ENCODE measurements at places on chromosomes 16 and 17.

DNA sequence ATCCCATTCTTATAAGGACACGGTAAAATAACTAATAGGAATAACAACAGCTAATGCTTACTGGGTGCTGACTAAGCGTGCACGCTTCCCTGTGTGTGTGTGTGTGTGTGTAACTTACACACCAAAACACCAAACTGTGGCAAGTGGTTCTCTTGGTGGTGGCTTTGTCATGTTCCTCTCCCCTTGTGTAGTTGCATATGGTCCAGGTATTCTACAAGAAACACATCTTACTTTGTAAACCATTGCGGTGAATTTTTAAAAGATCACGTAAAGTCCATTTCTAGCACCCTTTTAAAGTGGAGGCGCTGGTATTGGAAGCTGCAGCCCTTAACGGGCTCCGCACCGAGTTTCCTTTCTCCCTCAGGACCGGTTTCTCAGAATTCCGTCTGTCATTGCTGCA lies 221.0 kb upstream of the FOXF1 start:
- no peak for DNase-seq

DNA sequence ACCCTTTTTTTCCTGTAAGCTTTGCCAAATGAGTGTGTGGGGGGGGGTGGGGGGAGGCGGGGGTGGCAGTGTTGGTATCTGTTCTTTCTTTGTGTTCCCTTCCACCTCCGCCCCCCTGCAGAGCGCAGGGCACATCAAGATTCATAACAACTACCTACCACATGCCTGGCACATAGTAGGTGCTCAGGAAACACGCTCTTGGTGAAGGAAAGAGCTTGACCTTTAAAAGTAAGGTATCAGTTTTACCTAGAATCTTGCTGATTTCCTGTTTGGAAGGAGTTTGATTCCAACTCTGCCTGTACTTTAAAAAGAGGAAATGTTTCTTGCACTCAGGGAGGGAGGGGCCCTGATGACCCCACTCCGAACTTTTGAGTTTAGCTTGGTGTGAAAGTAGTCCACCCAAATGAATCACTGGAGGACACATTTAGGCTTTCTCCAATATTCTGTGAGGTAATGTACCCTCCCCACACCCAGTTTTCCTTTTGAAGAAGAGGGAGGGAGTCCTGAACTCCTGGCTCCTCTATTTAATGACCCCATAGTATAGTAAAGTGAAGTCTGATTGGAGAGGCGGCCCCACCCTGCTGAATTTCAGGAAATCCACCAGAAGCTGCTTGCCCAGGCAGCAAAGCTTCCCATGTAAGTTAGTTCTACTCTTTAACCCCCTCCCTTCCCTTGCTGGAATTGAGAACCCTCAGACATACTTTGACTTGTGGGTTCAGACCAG lies 560 bp upstream of the FAM20A start:
- no peak for DNase-seq

DNA sequence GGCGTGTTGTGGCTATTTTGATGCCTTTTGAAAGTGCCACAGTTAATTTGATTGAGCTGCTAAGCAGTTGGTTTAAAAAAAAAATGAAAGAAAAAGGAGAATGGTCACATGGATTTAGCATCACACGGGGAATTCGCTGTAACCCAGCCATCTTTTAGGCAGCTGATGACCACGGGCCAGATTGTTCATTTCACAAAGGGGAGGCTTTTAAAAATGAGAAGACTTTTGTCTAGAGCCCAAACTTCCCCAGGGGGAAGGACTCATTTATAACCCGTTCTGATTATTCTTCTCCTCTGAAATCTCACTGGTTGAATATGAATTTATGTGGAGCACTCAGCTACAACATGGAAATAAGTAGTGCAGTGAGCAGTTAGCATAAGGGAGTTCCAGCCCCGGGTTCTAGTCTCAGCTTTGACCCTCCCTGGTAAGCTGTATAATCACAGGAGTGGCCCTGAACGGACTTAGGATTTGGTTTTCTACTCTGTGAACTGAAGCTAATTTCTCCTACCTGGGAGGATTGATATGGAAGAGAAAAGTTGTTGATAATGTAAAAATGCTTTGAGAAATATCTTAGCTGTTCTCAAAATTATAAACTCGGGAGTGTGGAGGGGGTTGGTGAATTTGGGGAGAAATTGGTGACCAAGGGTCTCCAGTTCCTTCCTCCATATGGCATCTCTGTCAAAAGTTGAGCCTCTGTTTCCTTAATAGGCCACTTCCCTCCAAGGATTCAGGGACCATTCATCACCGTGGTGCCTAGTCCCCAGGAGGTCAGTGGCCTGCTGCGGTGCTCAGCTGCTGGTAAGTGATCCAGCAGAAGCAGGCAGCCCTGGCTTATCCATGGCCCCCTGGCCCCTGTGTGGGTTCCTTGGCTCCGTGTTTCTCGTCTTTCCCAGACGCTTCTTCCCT lies 76.4 kb upstream of the TBX2 start:
- DNase-seq, result no peak

- no peak for DNase-seq
Observed at GRCh38 chr17:12519956-12520594, 145.6 kb upstream of the MYOCD start.

DNA sequence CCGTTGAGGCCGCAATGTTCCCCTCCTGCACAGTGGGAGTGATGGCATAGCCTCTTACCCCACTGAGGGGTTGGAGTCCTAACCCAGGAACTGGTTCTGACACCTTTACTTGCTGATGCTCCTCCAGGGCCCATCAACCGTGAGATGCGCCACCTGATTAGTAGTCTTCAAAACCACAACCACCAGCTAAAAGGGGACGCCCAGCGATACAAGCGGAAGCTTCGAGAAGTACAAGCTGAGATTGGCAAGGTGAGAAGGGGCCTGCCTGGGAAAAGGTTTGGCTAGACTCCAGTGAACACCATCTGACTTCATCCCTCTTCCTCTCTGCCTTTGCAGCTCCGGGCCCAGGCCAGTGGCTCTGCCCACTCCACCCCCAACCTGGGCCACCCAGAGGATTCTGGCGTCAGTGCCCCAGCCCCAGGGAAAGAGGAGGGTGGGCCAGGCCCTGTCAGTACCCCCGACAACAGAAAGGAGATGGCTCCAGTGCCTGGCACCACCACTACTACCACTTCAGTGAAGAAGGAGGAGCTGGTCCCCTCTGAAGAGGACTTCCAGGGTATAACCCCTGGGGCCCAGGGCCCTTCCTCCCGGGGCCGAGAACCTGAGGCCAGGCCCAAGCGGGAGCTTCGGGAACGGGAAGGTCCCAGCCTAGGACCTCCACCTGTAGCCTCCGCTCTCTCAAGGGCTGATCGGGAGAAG lies 5.8 kb downstream of the RNF40 start:
- no peak for DNase-seq

DNA sequence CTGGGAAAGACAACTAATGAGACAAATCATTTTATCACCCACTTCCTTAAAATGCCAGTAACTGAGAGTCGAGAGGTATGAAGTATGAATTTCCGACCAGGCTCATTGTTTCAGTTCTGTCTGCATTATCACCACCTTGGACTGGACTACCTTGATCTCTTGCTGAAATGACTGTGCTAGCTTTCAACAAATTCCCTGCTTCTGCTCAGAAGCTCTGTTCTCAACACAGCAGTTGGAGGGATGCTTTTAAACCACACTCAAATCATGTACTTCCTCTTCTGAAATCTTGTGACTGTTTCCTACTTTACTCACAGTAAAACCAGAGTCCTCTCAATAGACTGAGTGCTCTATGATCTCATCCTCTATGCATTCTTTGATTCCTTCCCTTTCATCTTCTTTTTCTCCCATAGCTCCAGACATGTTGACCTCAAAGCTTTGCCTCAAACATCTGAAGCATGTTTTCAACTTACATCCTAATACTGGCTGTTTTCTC lies 195.8 kb downstream of the KCNJ2 start:
- DNase-seq, result no peak

- DNase-seq, result no peak
Observed at GRCh38 chr17:77782611-77783010, 175.9 kb upstream of the TNRC6C start.

DNA sequence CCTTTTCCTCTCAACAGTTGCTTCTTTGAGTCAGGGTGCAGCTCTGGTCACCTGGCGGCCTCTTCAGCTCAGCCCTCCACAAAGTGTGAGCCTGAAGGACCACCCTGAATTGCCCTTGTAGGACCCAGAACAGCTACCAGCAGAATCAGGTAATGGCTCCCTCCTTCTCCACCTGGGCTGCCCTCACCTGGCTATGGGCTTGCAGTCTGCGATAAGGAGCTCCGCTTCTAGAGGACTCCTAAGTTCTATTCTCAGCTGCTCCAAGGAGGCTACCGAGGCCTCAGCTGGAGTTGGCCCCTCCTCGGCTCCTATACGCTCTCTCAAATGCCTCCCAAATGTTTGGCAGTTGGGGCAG lies 13.4 kb downstream of the SMIM5 start:
- DNase-seq, result no peak

DNA sequence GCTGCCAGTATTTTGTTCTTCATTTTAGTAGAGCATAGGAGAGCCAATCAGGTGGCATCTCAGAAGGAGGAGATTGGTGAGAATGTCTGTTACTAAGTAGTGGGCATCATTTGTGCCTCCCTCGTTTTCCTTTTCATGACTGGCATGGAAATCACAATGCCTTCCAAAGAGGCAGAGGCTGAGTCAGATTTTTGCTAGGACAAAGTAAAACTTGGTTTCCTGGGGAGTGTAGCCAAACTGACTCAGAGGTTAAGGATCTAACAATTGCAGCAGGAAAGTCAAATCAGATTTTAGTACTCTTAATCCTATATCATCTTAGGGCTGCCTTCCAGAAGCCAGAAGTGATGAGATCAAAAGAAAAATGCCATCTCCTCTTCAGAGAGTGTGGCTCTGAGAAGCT lies 138.7 kb downstream of the ANKFN1 start:
- DNase-seq, result no peak

DNA sequence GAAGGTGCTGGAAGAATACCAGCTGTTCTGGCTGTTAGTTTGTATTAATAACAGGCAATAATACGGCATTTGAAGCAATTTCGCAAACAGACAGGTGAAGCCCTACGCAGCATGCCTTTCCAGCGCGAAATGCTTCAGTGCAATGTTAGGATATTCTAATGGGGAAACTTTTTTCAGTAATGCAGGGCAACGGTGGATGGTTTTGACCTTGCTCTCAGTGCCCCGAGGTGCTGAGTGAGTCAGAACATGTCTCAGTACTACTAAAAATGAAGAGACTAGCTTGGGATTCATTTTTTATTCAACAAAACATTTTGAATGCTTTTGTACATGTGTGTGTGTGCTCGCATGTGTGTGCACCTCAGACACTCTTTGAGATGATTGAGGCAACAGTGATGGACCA lies 172.2 kb downstream of the RBFOX1 start:
- no peak for DNase-seq

DNA sequence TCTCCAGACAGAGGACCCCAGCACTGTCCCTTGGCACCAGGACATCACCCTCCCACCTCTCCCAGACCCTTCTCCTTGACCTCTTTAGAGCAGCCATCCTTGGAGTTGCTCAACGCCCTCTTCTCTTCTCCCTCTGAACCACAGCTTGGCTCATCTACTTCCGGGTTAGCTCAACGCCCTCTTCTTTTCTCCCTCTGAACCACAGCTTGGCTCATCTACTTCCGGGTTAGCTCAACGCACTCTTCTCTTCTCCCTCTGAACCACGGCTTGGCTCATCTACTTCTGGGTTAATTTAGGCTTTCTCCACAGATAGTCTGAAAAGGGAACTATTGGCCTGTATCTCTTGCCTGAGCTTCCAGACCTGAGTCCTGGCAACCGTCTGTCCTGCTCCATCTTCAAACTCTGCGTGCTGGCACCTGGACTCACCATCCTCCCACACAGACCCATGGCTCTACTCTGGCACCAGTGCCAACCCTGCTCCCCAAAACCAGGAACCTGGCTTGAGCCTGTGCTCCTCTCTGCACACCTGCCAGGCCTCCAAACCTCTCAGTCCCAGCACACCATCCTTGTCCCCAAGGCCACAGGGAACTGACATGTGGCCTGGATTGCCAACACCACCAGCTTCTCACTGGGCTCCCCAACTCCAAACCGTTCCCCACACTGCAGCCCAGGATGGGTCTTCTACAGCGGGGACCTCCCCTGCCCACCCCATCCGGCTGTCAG lies 25.3 kb upstream of the FAAP100 start:
- DNase-seq, result no peak

GRCh38 chr17:82603981-82604448 lies 44.2 kb downstream of the WDR45B start:
- DNase-seq, result no peak

GRCh38 chr16:10852286-10852685 lies 24.7 kb upstream of the CIITA start:
- DNase-seq, result no peak

- no peak for DNase-seq
Observed at GRCh38 chr16:73154063-73154870, 106.3 kb upstream of the ZFHX3 start.

GRCh38 chr16:89269805-89270665 lies 52.5 kb downstream of the ZNF778 start:
- no peak for DNase-seq

DNA sequence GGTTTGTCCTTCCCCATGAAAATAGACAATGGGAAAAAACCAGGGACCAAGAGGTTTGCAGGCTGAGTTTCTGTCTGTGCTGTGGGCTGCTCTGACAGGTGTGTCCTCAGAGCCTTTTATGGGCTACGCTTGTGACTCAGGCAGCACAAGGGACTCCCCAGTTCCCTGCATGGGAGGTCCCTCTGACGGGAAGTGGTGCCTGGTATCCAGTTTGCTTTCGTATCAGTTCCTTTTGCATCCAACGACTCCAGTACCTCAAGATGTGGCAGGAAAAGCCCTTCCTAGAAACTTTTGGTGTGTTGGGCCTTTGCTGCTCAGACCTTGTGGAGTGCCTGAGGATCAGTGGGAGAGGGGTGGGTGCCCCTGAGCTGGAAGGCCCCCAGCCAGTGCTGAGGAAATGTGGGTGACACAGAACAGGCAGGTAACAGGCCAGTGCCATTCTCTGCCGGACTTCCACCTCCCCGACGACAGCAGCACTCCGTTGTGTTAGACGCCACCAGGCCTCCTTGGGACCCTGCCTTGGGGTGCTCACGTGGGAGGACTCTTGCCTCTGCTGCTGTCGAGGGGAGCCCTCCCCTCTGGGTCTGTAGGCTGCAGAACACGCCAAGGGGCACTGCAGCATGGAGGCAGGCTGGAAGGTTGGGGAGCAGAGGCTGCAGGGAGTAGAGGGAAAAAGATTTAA lies 38.4 kb upstream of the IRF8 start:
- DNase-seq, result no peak

GRCh38 chr16:67399749-67400704 lies 6.7 kb upstream of the TPPP3 start:
- no peak for DNase-seq

- no peak for DNase-seq
Observed at GRCh38 chr16:30110661-30111060, 2.7 kb downstream of the GDPD3 start.

DNA sequence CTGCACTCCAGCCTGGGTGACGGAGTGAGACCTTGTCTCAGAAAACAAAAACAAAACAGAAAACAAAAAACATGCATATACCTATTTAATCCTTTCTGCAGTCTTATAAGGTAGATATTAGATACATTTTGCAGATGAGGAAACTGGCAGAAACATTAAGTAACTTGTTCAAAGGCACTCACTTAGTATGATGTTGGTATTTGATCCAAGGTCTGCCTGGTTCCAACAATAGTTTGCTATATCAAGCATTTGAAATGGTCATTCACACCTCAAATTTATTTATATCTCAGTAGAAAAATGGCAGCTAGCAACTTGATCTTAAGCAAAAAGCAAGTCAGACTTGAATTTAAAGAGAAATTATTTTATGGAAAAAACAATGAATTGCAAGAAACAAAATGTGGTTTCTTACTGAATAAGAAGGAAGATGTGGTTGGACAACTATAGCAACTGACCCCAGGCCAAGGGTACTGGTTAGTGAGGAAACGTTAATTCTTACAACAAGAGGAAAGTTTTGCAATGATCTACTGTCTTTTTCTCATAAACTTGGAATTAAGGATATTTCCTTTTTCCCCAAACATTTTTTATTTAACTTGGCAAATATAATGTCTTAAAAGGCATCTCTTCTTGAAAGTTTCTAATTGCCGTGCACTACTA lies 19.7 kb downstream of the DHRS7B start:
- no peak for DNase-seq
